ENCODE measurements at places on chromosomes 5 and 9. TPM values are rescaled to one million over a fixed set of nuclear protein-coding genes. Genes with fewer than 3 reads are reported as not detected.

Gene CTSL
- polyA plus RNA-seq = 18.6 TPM

Gene PCDHGB6
- 0.50 TPM for polyA plus RNA-seq

- no peak for DNase-seq
Measured at GRCh38 chr5:56164376-56164775, 68.8 kb downstream of the ANKRD55 start.

GRCh38 chr5:53298841-53299240 lies 181.6 kb upstream of the FST start:
- no peak for DNase-seq

DNA sequence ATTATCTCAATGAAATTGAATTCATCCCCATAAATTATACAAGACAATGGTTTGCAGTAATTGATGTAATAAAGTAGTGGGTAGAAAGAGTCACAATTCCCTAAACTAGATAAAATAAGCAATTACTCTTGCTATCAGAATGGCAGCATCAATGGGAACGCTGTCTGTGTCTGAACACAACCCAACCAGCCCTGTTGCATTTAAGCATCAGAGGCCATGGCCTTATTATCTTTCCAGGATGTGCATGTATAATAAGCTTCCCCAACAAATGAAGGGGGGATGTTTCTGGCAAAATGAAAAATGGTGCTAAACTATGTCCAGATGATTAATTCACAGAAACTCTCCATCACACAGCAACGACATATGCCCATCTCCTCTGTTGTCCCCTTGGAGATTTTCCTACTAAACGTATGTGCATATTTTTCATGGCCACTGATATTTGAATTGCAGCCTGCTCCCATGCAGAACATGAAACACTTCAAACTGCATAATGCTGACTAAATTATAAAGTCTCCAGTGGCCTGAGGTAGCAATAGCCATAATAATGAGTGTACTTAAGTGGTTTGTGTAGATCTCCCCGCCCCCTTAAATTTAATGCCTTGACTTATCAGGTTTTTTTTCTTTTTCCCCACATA lies 306.9 kb upstream of the ADAMTS16 start:
- DNase-seq = no peak

GRCh38 chr5:180070756-180071530 lies 616 bp downstream of the RNF130 start:
- DNase-seq = peak; percentile 70

Data from stomach (tissue), 19 donors.